NCI-H1930 (cell line): ENCODE measurements at places on chromosomes 2 and 18.
A peak's percentile ranks its signal among the peaks of the same experiment; 100 is the strongest.

DNA sequence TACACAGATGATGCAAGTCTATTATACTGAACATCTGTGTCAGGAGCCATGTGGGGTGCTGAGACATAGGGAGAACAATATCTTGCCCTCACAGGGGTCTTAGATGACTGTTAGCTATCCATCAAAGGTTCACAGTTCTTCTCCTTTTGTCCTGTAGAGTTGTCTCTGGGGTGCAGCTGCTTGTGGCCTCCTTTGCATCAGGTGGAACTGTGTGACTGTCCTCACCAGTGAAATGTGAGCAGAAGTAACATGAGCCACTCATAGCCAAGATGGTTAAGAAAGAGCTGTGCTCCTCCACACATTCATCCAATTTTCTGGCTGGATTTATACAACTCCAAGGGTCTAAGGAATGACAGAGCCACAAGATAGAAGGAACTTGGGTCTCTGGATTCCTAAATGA is 56.0 kb upstream of the ST8SIA3 start:
- DNase-seq, result no peak

GRCh38 chr2:60472041-60472440 is 81.4 kb downstream of the BCL11A start:
- DNase-seq, result no peak

GRCh38 chr2:36478332-36478738 is 119.6 kb downstream of the FEZ2 start:
- DNase-seq, result no peak

GRCh38 chr18:53385889-53386288 is 838.6 kb downstream of the MBD2 start:
- DNase-seq, result no peak

- DNase-seq, result no peak
Measured at GRCh38 chr18:6733758-6734157, 4.2 kb downstream of the ARHGAP28 start.

DNA sequence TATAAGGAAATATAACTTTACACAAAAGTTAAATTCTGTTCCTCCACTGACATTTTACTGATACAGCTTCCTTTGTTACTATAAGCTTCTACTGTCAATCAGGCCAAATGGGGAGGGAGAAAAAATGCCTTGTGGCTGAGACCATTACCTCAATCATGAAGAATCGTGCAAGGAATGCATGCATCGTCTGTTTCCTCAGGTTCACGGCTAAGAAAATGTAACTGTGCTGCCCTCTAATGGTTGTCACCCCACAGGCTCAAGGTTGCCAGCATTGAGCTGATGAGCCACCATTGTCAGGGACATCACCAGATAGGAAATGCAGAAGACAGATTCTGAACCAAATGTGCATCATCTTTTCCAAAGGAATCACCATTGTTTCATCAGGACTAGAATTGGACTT is 426.9 kb downstream of the CDH2 start:
- DNase-seq, result peak; percentile 42

- DNase-seq, result no peak
Measured at GRCh38 chr2:146604521-146604920, 1240.3 kb upstream of the ACVR2A start.

DNA sequence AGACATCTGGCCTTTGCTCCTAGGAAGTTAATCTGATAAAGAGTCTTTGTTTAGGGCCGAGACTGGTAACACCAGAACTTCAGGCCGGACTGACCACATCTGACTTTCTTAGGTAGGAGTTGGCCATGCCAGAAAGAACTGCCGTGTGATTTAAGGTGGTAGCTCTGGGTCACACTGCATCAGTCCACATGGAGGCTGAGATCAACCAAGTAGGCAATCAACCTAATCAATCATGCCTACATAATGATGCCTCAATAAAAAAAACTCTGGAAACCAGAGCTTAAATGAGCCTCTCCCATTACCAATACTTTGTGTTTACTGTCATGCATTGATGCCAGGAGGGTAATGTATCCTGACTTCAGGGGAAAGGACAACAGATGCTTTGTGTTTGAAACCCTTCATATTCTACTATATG is 44.1 kb upstream of the ORC2 start:
- DNase-seq, result no peak

DNA sequence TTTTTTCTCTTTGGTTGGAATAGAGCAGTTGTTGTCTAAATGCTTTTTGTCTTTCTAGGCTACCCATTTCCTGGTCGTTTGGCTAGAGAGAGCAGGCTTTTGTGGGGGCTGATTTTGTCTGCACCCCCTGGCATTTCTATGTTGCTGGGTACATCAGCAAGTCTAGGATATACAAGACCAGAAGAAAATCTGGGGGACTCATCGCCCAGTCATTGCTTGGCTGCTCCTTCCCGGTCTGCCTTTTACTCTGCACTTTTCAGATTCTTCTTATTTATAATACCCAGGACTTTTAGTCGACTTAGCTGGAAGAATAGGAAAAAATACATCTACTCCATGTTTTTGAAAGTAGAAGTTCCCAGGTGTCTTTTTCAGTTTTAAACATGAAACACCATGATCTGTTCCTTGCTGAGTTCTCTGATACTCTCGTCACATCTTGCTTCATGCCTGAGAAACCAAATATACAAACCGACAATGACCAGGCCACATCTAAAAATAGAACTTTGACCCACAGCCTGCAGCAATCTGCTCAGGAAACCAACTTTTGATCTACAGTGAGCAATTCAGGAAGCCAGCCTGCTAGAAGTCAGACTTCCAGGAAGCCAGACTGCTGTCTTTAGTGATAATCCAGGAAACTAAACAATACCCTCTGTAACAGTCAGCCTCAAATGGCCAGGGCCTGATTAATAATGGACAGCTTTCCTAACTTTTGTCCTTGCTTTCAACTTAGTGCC is 163.8 kb upstream of the MEX3C start:
- no peak for DNase-seq

- DNase-seq, result no peak
Measured at GRCh38 chr2:227860221-227860641, 11.2 kb upstream of the DAW1 start.

DNA sequence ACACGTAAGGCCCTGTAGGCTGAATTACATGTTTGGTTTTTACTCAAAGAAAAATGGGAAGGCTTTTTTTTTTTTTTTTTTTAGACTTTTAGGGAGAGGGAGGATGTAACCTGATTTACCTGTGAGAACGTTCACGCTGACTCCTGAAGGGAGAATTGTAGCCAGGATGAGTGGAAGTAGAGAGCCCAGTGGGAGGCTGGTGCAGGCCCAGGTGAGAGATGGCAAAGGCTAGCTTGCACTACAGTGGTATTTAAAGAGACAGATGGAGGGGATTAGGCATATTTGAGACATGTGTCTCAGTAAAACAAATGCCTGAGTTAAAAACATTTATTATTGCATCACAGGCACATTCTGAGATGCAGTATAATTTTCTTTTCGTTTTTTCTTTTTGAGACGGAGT is 107.9 kb downstream of the CCDC85A start:
- no peak for DNase-seq

DNA sequence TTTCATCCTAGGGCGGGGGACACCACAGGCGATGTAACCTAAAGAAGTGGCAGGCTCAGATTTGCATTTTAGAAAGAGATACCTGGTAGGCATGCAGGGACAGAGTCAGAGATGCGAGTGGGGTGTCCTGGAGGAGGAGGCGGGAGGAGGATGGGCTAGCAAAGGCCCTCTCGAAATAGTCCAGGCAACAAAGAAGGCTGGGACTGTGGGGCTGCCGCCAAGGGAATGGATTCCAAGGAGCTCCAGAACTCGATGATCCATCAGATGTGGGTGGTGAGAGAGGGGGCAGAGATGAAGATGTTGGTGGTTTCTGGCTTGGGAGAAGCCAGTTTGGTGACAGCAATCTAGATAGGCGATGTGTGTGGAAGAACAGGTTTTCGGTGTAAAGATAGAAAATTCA is 12.5 kb upstream of the INPP5D start:
- no peak for DNase-seq

- peak; percentile 22 for DNase-seq
Measured at GRCh38 chr2:27408601-27409320, 630 bp downstream of the PPM1G start.

DNA sequence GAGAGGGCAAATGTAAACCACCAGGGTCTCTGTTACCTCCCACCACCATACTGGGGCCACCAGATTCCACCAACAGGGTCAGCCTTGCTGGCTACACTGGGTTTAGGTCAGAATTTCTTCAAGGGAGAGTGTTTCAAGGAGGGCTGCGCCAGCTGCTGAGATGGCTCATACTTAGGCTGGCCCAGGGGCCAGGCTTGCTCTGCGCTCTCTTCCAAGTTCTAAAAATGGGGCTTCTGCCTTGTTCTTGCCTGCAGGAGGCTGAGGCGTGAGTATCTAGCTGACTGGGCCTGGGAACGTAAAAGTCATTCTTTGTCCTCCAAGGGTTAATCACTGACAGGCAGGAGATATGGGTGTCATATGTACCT is 28.1 kb downstream of the MRPL33 start:
- no peak for DNase-seq

DNA sequence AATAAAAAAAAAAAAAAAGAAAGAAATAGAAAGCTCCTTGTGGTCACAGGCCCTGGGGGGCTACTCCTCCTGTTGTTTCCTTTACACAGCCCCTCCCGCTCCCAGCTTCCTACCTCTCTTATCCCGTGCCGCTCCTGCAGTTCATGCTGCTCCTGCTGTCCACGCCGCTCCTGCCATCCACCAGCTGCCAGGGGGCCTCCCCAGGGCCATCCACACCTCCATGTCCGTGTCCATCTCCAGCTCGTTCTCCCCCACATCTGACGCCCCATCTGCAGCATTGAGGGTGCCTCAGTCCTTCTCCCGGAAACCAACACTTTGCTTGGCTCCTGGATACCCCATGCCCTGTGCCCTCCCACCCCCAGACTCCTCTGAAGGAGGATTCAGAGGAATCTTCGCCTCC is 191.7 kb downstream of the EIPR1 start:
- no peak for DNase-seq

- DNase-seq, result no peak
Measured at GRCh38 chr2:195601361-195601760, 55.7 kb upstream of the SLC39A10 start.

DNA sequence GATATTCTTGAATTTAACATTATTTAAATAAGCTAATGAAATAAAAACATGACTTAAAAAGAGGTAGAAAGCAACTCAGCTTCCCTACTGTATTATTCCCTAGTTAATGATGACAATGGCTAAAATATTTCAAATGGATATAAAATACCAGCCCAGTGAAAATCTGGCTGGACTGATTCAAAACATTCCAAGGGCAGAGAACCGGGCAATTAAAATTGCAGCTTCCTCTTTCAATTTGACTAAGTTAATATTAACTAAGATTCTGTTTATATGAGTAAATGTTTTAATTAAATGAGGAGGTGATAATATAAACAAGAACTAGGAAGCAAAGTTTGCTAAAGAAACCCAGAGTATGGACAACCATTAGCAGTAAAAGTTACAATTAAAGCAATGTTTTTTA is 65.6 kb downstream of the RAPH1 start:
- DNase-seq, result no peak
